ENCODE measurements at places on chromosomes 12 and 14. TPM values are rescaled to one million over a fixed set of nuclear protein-coding genes. Genes with fewer than 3 reads are reported as not detected.

BIN2 gene
- total RNA-seq = not detected

SLC35E3 gene
- total RNA-seq = 0.99 TPM

ZFHX2 gene
- total RNA-seq = not detected

DNA sequence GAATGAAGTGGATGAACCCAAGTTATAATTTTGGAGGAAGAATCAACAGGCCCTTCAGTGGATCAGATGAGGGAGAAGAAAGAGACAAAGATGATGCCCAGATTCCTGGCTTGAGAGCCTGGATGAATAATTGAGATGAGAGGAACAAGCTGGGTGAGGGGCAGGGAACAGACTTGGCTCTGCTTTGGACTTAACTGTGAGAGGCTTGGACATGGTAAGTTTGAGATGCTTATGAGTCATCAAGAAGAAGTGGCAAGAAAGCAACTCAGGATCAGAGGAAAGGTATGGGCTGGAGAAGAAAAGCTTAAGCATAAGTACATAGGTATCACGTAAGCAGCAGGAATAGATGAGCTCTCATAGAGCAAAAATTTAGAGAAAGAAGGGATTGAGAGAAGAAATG lies 55.3 kb downstream of the FIGNL2 start:
- DNase-seq = peak; percentile 77

DNA sequence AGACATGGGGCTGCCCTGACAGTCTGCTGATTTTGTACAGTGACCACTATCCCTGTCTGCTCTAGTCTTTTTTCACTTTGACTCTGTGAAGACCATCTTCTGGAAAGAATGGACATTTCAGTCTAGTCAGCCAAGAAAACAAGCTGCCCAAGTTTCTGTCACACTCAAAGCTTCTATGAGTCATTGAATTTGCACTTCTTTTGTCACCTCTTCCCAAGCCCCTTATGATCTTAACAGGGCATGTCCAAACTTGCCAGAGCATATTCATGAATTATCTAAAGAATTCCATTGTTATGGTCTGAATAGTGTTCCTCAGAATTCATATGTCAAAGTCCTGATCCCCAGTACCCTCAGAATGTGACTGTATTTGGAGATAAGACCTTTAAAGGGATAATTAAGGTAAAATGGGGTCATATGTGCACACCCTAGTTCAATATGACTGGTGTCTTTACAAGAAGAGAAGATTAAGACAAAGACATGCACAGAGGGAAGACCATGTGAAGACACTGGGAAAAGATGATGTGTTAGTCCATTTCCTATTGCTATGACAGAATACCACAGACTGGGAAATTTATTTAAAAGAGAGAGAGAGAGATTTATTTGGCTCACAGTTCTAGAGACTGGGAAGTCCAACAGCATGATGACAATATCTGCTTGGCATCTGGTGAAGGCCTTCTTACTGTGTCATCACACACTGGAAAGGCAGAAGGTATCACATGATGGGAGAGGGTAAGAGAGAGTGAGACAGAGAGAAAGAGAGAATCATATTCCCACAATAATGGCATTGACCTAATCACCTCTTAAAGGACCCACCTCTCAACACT lies 242.6 kb downstream of the BTG1 start:
- no peak for DNase-seq

DNA sequence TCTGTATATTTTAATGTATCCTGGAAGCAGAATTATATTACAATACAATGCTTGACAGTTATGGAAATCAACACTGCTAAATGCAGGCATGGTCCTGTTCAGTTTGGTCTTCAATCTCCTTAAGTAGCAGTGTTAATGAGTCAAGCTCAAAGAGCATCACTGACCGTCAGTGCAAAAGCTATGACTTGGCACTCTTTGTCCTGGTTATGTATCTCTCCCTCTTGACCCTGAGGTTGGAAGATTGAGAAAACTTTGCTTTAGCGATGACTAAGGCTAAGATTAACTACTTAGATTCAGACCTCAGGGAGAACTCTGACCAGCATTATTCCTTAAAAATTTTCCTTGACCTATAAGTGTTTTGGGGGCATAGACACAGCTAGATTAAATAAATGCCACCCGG lies 10.9 kb downstream of the CLEC7A start:
- no peak for DNase-seq

- no peak for DNase-seq
Observed at GRCh38 chr14:96380735-96381134, 11.2 kb upstream of the AK7 start.

DNA sequence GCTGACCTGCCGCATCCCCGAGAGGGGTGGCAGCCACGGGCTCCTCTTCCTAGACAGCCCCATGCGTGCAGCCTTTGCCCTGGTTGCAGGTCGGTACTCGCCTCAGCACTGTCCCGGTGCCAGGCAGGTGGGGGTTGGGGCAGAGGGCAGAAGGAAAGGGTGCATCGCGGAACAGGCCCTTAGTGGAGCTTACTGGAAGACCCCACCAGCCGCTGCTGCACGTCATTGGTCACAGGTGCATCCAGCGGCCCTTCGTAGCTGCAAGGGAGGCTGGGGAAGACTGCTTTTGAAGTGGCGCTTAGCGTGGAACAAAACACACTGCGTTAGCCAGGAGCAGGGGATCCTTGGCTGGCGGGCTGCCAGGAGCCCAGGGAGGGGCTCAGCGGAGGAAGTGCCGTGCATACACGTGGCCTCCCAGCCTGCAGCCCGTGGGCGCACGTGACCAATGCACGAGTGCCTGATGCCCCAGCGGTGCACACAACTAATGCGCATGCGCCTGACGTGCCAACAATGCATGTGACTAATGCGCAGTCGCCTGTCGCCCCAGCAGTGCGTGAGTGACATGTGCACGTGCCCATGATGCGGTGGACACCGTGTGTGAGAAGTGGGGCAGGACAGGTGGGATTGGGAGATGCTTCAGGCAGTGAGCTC lies 5.0 kb upstream of the EP400 start:
- no peak for DNase-seq

DNA sequence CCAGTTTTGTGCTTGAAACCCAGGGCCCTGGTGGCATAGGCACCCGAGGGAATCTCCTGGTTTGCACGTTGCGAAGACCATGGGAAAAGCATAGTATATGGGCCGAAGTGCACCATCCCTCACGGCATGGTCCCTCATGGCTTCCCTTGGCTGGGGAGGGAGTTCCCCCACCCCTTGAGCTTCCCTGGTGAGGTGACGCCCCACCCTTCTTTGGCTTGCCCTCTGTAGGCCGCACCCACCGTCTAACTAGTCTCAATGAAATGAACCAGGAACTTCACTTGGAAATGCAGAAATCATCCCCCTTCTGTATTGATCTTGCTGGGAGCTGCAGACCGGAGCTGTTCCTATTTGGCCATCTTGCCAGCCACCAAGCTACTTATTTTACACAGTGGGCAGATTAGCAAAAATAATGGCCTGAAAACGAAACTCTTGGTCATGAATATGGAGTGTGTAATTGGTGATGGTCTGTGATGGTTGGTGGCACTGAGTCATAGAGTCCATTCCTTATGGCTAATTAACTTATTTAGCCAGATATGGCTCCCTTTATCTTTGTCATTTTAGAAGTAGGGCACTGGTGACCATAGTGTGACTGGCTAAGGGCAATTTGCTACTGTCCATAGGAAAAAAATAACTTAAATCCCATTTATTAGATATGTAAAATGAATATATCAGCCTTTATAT lies 21.3 kb upstream of the KCNJ8 start:
- DNase-seq = no peak

DNA sequence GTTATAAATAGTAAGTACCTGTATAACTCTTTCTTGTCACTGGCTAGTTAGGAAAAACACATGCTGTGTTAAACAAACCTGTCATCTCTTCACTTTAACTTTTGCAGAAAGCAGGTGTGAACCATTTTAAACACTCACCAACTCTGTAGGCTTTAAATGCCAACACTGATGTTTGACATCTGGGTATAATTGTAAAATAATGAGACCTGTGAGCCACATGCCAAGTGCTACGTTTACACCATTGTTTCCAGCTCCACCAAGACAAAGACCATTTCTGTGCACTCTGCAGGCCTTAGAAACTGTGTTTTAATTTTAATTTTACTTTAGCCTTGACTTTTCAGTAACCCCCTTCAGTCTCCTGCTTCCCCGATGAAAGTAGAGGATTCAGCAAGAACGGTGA lies 11.0 kb downstream of the TPH2 start:
- DNase-seq = no peak

All from MG63 (cell line).